Cardiac muscle cell (in vitro differentiated cells and primary cell): ENCODE measurements at places on chromosomes 16 and 17.

- no peak for DNase-seq
Observed at GRCh38 chr17:82153295-82153691, 55.3 kb upstream of the FASN start.

DNA sequence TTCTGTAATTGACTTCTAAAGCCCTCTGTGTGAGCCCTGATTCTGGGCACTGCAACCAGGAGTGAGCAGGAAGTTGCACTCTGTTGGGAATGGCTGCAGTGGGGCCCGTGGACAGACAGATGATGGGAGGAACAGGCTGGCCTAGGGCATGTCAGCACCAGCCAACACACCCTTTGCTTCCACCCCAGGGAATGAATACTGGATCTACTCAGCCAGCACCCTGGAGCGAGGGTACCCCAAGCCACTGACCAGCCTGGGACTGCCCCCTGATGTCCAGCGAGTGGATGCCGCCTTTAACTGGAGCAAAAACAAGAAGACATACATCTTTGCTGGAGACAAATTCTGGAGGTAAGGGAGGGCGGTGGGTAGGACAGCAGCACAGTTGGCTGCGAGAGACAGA is 10.8 kb upstream of the LPCAT2 start:
- DNase-seq: no peak

GRCh38 chr17:13749891-13750235 is 148.1 kb upstream of the HS3ST3A1 start:
- peak; percentile 51 for DNase-seq

GRCh38 chr16:31480851-31481536 is 1.9 kb upstream of the SLC5A2 start:
- DNase-seq: peak; percentile 44

- no peak for DNase-seq
Observed at GRCh38 chr16:78490847-78491246, 391.4 kb downstream of the WWOX start.

GRCh38 chr17:28875848-28876550 is 21.2 kb downstream of the ERAL1 start:
- no peak for DNase-seq

DNA sequence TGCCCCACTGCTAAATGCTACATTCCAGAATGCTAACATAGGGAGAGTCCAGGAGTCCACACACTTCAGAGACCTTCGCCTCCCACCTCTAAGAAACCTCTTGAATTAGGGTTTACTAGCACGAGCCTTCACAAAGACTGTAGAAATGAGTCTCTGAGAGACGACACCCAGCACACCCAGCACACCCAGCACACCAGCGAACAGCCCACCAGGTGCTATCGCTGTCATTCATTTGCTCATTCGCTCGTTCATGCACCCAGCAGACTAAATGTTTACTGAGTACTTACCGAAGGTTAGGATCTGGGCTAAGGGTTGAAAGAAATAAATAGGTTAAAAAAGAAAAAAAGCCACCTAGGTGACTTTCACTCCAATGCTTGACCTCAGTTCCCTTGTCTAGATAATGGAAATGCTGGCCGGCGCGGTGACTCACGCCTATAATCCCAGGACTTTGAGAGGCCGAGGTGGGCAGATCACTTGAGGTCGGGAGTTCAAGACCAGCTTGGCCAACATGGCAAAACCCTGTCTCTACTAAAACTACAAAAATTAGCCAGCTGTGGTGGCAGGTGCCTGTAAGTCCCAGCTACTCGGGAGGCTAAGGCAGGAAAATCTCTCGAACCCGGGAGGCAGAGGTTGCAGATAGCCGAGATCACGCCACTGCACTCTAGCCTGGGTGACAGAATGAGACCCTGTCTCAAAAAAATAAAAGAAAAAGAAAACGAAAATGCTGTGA is 100.8 kb downstream of the ADCY9 start:
- no peak for DNase-seq

DNA sequence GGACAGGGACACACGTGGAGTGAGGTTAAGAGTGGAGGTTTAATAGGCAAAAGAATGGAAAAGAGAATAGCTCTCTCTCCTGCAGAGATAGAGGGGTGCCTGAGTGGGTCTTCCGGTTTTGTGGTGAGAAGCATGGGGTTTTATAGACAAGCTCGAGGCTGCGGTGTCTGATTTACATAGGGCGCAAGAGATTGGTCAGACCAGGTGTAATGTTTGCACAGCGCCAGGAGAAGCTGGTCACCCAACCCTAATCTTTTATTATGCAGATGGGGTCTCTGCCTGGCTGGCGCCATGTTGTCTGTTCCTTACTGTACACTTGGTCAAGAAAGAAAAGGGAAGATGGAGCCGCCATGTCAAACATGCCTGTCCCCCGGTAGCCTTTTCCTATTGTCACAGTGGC is 44.5 kb upstream of the MLYCD start:
- no peak for DNase-seq

DNA sequence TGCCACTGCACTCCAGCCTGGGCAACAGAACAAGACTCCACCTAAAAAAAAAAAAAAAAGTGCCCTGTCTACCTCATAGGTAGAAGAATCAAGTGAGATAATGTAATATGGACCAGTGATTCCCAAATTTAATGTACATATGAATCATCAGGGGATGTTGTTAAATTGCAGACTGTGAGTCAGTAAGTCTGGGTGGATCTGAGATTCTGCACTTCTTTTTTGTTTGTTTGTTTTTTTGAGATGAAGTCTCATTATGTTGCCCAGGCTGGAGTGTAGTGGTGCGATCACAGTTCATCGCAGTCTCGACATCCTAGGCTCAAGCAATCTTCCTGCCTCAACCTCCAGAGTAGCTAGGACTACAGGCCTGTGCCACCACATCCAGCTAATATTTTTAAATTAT is 31.6 kb downstream of the HOXB1 start:
- DNase-seq: no peak

DNA sequence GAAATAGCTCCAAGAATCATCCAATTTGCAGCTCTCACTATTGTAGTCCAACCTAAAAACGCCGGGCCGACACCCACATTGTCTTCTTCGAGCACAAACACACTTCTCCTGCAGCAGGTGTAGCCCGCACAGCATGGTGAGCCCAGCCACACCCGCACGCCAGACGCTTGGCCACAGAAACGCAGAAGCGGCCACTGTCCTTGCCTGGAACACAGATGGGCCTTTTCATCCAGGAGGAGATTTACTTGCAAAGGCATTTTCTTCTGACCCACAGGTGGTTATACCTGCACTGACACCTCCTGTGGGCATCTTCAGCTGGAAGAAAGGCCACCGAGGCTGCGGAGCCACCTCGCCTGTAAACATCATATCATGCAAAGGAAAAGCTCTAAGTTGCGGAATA is 98.4 kb downstream of the ADCY9 start:
- no peak for DNase-seq

DNA sequence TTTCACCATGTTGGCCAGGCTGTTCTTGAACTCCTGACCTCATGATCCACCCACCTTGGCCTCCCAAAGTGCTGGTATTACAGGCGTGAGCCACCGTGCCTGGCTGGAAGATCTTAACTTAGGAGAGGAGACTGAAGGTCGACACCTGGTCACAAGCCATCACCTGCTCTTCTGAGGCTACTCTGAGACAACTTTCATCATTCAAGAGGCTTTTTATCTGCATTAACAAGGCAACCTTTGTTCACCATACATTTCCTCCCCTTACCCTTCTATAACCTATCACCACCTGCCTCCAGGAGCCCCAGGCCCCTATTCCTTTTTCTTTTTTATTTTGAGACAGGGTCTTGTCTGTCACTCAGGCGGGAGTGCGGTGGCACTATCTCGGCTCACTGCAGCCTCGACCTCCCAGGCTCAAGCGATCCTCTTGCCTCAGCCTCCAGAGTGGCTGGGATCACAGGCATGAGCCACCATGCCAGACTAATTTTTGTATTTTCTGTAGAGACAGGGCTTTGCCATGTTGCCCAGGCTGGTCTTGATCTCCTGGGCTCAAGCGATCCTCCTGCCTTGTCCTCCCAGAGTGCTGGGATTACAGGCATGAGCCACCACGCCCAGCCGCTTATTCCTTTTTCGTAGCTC is 6.2 kb downstream of the LITAF start:
- DNase-seq: no peak

- DNase-seq: no peak
Observed at GRCh38 chr17:8798176-8798845, 854 bp downstream of the MFSD6L start.

DNA sequence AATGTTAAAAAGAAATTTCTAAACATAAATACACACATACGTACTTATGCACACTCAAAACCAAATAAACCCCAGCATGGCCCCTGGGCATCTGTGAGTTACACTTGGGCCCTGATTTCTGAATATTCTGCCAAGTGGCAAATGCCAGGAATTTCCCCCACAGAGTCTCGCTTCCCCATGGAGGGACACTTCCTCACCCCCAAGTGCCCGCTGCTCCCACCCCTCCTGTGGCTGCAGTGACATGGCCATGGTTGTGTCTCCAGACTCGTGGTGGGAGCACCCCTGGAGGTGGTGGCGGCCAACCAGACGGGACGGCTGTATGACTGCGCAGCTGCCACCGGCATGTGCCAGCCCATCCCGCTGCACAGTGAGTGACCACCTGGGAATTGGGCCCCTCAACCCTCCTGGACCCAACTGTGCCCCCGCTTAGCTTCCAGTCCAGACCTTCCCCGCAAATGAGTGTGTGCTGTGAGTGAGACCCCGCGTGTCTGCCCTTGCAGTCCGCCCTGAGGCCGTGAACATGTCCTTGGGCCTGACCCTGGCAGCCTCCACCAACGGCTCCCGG is 4.0 kb downstream of the ITGAD start:
- DNase-seq: no peak

- DNase-seq: peak; percentile 77
Observed at GRCh38 chr17:20095336-20096080, 86.3 kb downstream of the SPECC1 start.

DNA sequence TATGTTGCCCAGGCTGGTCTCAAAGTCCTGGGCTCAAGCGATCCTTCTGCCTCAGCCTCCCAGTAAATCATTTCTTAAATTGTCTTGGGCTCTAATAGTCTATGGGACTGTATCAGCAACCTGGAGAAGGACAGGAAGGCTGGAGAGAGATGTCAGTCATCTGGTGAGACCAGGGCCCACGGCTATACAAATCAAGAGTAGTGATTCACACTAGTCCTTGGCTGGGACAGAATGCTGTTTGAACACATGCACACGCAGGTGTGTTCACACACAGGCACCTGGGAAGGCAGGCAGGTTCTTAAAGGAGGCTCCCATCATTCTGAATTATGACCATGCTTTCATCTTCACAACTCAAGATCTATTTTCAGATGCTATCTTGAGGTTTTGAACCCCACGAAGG is 14.1 kb downstream of the NQO1 start:
- no peak for DNase-seq

DNA sequence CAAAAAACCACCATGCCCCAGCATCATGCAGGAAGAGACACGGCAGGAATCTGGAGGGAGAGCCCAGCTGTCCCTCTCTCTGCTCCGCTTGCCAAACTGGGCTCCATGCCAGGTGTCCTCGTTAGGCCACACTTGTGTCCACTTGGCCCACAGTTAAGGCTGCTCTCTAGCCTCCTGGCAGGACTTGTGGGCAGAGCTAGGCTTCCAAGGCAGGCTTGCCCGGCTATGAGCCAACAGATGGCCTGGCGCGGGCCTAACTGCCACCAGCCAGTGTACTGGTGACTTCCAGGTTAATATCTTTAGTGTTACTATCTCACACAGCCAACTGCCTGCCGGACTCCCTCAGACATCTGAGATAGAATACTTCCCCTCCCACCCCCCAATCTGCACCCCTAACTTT is 10.6 kb downstream of the ATP6V0D1 start:
- peak; percentile 50 for DNase-seq

DNA sequence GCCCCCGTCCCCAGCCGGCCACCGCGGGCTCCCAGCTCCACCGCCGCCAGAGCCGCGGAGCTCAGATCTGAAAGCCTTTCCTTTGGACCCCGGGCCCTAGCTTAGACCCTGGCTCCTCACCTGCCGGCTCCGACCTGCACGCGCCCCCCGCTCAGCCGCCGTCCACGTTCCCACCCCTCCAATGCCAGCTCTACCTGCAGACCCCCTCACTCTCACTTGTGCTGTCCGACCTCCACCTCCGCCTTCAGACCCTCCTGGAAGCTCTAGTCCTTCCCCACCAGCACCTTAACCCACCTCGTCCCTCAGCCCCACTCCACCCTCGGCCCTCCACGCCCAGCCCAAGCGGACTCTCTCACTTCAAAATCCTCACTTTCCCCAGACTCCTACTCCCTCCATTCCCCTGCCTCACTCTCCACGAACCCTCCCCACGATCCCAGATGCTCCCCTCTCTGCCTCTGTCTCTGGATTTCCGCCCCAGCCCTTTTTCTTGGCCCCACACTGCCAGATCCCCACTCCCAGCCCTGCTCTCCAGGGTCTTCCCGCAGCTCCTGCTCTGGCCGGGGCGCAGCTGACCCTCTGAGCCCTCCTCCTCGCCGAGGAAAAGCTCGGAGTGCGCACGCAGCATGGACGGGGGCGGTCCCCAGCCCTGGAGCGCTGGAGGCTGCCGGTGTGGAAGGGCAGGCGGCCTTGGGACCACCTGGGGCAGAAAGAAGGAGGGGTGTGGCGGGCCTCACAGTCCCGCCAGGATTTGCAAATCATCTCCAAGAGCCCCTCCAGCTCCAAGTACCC is at the start of gene TMEM114:
TSS of gene TMEM114 (minus strand) at position 612 of the 789 bp plus-strand sequence. CDS start 673 bp downstream, outside the sequence.
- no peak for DNase-seq

- DNase-seq: no peak
Observed at GRCh38 chr16:24939738-24940137, 75.4 kb downstream of the ARHGAP17 start.

GRCh38 chr16:29025735-29026134 is 40.9 kb downstream of the LAT start:
- no peak for DNase-seq

- peak; percentile 91 for DNase-seq
Observed at GRCh38 chr16:53207810-53208752, 153.3 kb downstream of the CHD9 start.

- DNase-seq: no peak
Observed at GRCh38 chr16:75225092-75225491, 6.3 kb downstream of the CTRB1 start.

- no peak for DNase-seq
Observed at GRCh38 chr16:69107316-69107962, 2.0 kb downstream of the HAS3 start.

DNA sequence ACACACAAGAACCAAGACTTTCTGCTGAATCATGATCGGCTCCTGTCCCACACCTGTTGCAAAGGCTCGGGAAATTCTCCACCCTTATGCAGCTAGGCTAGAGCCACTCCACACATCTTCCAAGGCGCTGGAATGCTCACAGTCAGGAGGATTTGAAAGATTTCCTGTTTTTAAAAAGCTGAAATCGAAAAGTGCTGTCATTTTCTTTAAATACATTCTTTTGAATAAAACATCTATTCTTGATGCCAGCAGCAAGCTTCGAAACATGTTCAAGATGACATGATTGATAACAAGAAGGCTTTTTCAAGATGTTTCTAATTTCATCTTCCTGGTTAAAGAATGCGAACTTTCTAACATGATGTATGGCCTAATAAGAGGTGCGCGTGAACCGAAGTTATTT is 219.7 kb upstream of the CDH5 start:
- DNase-seq: no peak
